Brain pericyte (primary cell): ENCODE measurements at places on chromosomes 6 and 20.

DNA sequence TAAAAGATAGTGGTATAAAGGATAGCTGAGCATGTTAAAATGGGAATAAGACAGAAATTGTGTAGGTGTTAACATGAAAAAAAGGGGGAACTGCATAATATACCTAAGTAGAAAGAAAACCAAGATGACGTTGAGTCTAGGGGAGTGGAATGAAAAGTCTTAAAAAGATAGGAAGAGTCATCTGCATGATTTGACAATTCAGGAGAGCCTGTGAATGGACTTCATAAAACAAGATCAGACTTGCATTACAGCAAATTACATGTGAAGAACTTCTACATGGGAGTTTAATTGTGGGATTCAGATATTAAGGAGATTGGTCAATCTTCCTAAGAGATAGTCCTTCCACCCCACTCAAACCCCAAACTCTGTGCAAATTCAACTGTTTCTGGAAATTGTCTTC, 85.5 kb downstream of the WASF1 start:
- DNase-seq: no peak

DNA sequence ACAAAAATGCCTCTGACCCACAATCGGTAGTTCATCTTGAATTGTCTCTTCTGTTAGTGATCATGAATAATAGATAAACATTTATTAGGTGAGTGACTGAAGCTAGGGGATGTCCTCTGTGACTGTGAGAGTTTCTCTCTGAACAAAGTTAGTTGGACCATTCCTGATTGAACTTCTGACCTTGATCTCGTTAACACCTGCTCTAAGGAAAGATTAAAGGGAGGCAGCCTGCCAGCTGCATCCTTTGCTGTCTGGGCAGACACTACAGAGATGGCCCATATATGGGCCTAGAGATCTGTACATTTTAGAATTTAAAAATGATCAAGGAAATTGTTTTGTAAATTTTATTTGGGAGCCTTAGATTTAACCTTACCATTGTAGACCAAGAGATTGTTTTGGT, 27.3 kb downstream of the MAPK14 start:
- no peak for DNase-seq

DNA sequence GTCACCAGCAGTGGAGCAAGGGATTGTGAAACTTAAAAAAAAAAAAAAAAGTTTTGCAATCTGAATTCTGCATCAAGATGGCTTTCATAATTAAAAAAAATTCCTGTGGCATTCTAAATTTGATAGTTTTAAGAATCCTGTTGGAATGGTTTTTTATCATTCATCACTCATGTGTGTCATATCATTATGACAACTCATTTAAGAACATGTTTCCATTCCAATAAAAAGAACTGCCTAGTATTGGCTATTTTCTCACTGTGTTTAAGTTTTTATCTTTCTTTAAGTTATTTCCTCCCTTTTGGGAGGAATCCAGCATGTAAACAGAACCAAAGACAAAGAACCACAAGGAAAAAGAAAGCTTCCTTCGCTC, 26.2 kb upstream of the RHAG start:
- no peak for DNase-seq

DNA sequence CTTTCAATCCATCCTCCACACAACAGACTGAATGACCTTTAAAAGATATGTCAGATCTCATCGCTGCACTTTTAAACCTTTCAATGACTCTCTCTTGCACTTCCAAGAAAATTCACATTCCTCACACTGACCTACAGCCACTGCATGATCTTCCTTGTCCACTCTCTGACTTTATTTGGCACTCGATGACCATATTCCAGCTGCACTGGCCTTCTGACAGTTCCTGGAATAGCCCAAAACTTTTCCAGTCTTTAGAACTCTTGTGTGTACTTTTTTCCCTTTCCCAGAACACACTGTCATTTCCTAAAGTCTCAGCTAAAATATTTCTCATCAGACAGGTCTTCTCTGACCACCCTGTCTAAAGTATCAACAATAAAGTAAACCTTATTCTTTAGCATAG, 174.6 kb downstream of the ADGRG6 start:
- DNase-seq: no peak

GRCh38 chr6:116431964-116432595, 29.1 kb upstream of the CALHM6 start:
- no peak for DNase-seq

DNA sequence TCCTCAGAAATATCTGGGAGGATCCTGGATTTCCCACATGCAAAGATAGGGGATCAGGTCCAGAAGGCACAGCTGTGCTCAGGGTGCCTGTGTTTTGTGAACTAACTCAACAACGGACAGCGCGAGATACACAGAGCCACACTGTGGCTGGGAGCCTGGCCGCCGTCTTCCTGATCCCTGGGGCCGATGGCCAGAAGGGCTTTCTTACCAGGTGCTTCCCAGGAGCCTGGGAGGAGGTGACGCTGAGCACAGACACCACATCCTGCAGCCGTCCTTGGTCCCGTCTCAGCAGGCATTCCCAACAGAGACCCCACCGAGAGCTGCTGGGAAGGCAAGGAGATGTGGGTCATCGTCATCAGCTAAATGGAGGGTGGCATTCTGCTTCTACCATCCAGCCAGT, 144.6 kb upstream of the AFDN start:
- no peak for DNase-seq

- DNase-seq: no peak
These were observed 37.0 kb upstream of the ECI2 start for GRCh38 chr6:4172368-4172767.

- no peak for DNase-seq
These were observed 239.6 kb downstream of the LRFN2 start for GRCh38 chr6:40347571-40348011.

DNA sequence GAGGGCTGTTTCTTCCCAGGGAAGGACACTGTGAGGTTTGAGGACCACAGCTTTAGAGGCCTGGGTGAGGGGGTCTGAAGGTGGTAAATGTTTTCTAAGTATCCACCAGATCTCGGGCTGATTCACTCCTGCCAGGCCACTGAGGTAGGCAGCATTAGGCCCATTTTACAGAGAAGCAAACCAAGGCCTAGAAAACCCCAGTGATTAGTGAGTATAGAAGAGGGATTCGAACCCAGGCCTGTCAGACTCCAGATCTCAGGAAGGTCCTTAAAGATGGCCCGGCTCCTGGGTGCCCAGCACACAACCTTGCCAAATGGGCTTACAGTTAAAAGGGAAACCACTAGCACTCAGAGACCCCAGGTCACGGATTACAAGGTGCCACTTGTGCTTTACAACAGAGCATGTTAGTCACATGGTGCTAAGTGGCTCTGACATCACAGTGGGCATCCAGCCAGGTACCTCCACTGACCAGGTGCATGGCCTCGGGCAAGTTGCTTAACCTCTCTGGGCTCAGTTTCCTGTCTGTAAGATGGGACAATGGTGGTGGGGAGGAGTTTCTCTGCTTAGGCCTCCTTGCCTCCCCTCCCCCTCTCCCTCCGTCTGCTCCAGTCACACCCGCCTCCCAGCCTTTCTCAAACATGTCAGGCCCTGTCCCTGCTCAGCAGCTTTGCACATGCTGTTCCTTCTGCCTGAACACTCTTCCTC, 18.8 kb upstream of the SIRPA start:
- DNase-seq: no peak

DNA sequence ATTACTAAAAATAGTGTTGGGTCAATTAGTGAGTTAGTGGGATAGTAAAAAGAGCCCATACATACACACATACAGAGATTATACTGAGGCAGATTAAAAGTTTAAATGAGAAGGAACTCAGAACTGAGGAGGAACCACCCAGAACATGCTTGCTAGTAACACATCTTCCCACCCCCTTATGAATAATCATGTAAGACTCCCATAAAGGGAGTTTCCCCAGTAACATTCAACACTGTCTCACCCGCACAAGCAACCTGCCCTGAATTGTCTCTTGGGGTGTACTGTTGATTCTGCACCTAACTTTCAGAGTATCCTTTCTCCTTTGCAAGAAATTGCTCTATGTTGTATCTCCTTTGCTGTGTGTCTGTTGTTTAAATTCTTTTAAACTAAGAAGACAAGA, 11.1 kb upstream of the HLA-DQB2 start:
- no peak for DNase-seq

DNA sequence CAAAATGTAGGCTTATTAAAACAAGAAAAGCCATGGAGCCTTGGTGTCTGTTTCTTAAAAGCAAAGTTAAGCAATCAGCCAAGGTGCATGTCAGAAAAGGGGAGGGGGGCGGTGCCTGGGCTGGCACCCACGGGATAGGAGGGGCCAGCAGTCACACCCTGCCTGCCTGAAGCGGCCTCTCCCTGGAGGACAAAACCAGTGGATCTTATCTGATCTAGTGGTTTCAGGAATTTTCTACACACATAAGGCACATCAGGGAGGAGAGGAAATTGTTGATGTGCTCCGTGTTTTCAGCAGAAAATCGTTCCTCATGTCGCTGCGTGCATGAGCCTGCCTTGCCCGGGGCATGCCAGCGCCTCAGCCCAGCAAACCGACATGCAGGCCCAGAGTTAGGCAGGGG, 276.4 kb downstream of the TAF4 start:
- DNase-seq: no peak

DNA sequence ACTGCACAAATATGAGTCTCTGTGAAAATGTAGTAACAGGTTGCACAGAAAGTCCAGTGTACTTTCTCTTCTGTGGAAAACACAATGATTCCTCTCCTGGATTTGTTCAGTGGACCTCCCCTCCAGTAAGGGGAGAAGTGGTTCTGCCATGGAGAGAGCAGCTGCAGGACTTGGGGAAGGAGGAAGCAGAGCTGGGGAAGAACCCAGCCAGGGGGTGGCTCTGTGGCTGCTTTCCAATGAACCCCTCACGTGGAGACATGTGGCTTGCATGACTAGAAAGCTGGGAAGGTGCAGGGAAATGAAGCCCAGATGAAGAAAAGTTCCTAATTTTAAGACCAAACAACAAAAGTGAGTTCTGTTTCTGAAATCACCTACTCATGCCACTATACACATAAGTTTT, 31.9 kb downstream of the HMGN3 start:
- DNase-seq: no peak

DNA sequence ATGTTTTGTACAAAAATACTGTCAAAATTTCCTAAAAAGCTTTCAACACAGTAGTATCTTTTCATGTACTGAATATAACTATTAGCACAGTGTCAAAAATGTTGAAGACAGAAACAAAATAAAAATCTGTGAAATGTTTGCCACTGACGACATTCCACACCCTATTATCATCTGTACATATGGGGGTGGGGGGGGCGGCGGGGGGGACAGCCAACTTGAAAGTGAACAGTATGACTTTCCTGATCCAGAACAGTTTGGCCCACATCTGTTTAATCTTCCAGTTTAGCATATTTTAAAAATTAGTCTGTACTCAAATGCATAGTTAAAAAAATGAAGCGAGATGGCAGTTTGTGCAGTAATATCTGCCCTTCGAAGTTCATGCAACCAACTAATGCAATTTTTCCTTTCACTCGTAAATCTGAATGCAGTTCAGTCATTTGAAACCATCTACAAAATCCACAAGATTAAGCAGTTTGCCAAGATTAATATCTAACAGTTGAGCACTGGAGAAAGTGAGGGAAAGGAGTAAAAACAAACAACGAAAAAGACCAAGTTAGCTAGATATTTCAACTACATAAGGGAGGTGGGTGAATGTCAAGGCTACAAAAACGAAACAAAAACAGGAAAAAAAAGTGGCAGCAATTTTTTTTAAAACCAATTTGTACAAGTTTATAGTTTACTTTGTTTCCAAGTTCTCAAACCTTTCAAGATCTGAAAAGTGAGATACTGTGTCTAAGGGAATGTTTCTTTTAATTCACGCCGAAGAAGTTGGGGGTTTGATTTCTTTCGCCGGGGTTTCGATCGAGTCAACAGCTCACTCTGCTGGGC, 1.9 kb downstream of the CITED2 start:
- DNase-seq: no peak

- DNase-seq: no peak
These were observed 600.4 kb upstream of the JAG1 start for GRCh38 chr20:11274141-11274594.

GRCh38 chr20:44212792-44213191, 2.2 kb upstream of the OSER1 start:
- DNase-seq: no peak

- DNase-seq: no peak
These were observed 150.6 kb downstream of the RALGAPA2 start for GRCh38 chr20:20561841-20562240.

DNA sequence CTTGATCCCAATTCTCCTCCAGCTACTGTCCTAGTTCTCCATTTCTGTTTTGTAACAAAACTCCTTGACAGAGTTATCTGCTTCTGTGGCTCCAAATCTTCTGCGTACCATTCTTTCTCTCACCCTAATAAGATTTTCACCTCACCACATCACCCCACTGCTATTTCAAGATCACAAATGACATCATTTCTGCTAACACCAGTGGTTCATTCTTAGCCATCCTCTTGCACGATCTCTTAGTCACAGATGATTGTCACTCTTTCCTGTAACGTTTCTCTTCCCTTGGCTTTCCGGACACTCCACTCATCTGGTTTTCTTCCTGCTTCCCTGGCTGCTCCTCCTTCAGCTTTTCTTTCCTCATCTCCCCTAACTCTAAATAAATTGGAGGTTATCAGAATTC, 56.8 kb upstream of the FABP7 start:
- no peak for DNase-seq

DNA sequence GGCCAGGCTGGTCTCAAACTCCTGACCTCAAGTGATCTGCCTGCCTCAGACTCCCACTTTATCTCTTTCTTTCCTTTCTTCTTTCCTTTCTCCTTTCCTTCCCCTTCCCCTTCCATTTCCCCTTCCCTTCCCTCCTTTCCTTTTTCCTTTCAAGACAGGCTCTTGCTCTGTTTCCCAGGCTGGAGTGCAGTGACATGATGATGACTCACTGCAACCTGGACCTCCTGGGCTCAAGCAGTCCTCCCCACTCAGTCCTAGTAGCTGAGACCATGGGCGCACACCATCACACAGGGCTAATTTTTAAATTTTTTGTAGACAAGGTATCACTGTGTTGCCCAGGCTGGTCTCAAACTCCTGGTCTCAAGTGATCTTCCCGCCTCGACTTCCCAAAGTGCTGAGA, 377.6 kb upstream of the ZFP64 start:
- DNase-seq: no peak

DNA sequence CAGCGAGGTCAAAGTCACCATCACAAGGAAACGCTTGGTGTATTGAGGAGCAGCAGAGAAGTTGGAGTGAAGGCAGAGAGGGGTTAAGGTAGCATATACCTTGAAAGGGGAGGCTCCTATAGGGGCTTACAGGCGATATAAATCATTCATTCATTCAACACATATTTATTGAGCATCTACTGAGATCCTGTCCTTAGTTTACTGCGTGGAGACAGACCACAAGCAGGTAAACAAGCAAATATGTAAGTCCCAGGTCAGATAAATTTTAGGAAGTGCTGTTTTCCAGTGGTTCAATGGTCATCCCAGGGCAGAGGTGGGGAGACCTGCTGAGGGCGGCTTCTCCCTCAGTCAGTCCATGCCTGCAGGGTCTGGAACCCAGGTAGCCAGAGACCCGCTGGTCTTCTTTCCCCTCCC, 761 bp upstream of the DNMT3B start:
- no peak for DNase-seq
